Breast epithelium (tissue), 4 donors: ENCODE measurements at places on chromosomes 16 and 17.

- DNase-seq: no peak
Observed at GRCh38 chr16:22272870-22273650, 24.1 kb upstream of the POLR3E start.

DNA sequence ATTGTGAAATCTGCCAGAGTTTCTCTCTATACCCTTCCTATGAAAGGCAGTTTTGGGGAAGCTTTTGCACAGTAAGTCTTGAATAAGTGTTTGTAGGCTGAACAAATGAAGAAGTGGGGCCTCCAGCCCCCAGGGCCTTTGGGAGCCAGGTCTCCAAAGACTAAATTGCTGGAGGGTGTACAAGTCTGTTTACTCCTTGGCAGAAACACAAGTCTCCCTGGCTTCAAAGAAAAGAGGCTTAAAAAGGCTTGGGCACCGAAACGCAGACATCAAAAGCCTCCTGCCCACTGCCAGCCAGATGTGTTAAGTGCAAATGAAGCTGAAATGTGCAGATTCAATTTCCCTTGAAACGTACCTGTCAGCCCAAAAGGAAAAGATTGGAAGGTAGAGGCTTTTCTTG is 146.3 kb downstream of the TMEM132E start:
- DNase-seq: no peak

- DNase-seq: no peak
Observed at GRCh38 chr16:86110134-86110533, 211.2 kb downstream of the IRF8 start.

DNA sequence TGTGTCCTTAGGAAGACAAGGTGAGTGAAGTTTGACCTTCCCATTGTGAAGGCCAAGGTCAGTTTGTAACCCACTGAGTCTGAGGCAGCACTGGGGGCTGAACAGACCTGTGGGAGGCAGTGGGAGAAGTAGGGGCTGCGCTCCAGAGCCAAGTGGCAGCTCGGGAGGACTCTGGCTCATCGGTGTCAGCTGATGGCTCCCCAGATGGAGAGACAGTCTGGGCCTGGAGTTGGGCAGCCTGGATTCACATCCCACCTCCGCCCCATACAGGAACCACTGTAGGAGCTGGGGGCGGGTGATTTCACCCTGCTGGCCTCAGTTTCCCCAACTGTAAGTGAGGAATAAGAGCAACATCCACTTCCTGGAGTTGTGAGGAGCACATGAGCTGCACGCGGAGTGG is 128.4 kb downstream of the FOXL1 start:
- no peak for DNase-seq

DNA sequence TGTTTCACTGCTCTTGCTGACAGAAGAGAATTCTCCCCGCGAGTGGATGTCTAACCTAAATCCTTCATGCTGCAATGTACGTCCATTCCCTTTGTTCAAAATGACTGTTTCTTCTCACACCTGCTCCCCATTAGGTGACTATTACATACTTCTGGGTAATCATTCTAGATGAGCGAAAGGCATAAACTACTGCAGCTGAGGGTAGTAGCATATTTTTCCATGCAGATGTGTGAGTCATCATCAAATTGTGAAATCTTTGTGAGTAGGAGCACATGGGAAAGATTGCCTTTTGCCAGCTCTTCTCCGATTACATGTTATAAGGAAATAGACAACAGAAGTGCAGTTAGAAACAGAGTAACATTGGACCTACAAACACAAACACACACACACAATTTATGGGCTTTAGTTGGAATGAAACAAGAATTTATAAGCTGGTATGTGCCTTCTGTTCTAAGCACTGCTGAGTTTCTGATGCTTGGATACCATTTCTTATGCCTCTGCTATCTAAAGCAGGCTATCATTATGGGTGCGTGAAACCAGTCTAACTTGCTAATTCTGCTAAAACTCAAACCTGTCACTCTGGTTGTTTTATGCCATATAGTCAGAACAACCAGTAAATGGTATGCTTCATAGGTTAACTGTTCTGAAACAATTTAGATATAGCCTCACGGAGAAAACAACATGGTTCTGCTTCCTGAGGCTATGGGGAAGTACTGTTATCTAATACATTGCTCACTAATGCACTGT is 346.9 kb upstream of the PSMD7 start:
- DNase-seq: no peak

GRCh38 chr17:75913537-75914210 is 9.0 kb upstream of the MRPL38 start:
- no peak for DNase-seq

GRCh38 chr16:10206215-10206614 is 24.0 kb upstream of the GRIN2A start:
- DNase-seq: no peak

DNA sequence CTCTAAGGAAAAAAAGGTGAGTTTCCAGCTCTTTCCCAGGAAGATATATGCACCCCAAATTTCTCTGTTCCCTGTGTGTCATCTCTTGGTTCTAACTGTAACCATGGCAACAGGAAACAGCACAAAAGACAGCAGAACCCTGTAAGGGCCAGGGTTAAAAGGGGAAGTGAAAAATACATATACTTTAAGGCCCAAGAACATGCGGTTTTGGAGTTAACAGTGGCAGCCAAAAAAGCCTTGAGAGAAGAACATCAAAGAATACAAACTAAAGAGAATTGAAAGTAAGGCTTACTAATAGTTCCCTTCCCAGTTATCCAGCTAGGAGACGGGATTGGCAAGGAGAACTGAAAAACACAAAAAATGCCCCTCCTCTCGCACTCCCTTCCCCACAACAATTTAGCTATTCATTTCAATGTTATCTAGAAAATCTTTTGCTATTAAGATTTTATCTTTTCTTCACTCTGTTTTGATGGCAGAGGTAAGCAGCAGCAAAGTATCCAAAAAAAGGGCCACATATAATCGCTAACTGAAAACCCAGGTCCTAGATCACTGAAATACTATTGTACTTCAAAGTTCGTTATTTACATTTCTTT is 1.5 kb downstream of the SPOP start:
- no peak for DNase-seq

- no peak for DNase-seq
Observed at GRCh38 chr16:11135464-11135973, 120.5 kb downstream of the SOCS1 start.

DNA sequence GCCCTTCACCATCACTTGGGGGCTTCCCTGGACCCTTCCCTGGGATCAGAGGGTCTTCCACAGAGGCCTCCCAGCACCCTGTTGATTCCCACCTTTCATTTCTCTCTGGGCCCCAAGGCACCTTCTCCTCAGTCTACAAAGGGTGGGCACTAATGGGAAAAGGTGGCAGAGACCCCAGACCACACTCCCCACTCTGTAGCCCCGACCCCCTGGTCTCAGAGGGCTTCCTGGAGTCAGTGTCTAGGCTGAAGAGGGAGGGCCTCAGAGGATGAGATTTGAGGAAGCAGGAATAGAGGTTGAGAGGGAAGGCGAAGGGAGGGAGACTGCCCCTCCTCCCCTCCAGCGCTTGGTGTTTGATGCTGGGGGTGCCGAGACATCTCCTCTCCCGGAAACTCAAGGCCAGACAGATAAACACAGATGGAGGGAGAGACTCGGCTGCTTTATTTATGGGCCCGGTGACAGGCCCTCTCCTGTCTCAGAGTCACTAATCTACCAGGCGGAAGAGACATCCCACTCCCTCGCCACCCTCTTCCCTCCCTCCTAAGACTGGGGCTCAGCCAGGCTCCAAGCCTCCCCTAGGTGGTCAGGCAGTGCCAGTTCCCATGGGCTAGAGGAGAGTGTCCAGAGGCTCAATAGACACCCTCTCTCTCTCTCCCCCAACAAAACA is 18.5 kb upstream of the SP2 start:
- DNase-seq: no peak

GRCh38 chr16:86317813-86318650 is 192.3 kb upstream of the FOXF1 start:
- DNase-seq: no peak

DNA sequence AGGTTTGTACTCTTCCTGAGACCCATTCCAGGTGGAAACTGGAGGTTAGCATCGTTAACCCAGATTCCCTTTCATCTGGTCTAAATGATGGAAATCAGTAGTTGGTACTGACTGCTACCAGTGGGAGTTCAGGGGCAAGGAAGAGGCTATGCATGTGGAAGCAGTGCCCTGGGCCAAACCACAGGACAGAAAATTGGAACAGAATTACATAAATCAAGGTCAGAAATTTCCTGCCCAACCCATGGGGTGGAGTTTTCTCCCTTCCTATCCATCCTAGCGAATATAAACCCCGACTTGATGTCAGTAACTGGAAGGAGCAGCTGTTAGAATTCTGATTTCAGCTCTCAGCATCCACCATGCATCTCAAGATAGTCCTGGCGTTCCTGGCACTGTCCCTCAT is at the start of gene AOC2:
Gene AOC2, plus strand, starts transcription at position 310 of the 400 bp plus-strand sequence. Its CDS starts 47 bp downstream, at position 357.
- no peak for DNase-seq

- DNase-seq: no peak
Observed at GRCh38 chr16:30794634-30795033, 7.6 kb upstream of the ZNF629 start.

GRCh38 chr17:80884811-80885210 is 106.8 kb upstream of the CHMP6 start:
- DNase-seq: no peak

- no peak for DNase-seq
Observed at GRCh38 chr16:80586476-80586875, 45.7 kb downstream of the DYNLRB2 start.

DNA sequence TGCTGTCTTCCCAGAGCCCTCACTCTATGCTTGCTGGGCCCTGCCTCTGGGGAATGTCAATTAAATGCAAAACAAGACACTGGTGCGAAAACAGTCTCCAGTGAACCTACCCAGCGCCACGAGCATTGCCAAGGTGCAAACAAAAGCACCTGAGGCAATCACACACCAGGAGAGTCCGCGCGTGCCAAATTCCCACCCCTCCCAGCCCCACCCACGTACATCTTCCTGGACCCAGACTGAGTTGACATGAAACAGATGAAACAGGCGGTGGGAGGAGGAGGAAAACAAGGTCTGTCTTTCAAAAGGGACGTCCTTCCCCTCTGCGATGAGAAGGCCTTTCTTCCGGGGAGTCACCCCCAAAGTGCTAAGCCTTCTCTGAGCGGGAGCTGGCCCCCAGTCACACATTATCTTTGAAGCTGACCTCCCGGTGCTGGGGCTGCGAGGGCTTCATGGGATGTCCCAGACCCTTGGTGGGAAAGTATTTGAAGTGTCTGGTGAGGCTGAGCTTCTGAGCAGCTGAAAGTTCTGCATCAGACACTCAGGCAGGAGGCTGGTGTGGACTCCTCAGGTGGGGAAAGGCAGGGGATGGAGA is 200.4 kb downstream of the AXIN2 start:
- no peak for DNase-seq

- DNase-seq: no peak
Observed at GRCh38 chr17:30541802-30542201, 64.6 kb downstream of the GOSR1 start.

DNA sequence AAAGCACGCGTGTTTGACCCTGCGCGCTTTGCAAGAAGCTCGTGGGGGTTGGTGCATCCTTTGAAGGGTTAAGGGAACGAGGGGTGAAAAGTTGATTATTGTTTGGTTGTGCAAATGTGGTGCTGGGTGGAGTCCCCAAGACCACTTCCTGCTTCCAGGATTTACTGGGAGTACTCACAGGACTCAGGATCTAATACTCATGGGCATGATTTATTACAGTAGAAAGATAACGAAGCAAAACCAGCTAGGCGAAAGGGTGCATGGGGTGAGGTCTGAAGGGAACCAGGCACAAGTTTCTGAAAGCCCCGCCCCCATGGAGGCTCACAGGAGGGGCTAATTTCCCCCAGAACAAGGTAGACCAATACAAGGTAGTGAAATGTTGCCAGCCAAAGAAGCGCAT is 58.8 kb downstream of the RPTOR start:
- DNase-seq: no peak

DNA sequence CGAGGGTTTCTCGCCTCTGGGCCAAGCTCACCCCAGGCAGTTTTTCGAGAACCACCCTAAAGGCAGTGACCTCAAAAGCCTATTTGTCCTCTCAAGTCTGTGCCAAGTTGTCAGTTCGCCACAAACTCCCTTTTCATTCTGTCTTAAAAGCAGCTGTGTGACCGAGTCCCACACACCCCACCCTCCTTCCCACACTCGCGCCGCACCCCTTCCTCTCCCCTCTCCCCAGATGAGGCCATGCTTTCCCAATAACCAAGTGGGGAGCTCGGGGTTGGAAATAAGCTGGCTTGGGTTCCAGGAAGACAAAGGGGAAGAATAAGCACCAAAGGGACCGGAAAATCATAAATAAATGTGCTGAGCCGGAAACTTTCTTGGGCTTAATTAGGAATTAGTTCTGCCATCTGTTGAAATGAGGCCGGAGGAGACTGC is 36.7 kb downstream of the GRIN2C start:
- DNase-seq: no peak

DNA sequence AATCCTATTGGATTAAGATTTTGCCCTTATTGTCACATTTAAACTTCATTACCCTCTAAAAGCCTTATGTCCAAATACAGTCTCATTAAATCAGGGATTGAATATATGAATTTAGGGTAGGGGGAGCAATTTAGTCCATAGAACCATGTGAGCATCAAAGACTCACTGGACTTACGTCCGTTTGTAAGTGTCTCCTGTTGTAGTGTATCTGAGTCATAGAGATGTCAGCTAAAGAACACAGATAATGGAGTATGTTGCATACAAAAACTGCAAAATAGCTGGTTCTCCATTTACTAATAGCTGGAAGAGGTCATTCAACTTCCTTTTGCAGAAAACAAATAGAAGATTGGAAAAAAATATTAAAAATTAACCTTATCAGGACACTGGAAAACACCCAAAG is 599.1 kb upstream of the SOX9 start:
- no peak for DNase-seq

DNA sequence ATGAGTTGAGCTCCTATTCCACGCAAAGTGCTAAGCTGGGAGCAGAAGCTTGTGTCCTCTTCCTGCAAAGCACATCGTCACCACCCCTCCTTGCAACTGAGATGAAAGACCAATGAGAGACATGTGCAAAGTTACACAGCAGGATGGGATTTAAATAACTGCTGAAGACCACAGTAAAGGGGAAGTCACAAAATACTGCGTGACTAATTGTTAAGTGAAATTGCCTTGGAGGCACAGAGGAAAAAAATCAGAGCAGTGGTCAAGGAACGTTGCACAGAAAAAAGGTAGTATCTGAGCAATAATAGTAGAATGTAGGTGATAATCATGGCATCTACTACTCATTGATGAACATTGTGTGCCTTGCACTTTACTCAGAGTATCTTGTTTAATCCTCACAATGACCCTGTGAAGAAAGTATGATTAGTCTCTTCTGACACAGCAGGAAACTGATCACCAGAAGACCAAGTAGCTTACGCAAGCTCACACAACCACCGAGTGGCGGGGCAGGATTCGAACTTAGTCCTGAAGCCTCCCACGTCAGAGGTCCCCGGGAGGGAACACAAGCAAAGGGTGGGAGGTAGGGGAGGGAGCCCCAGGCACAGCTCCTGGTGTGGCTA is 15.4 kb upstream of the MYO18A start:
- DNase-seq: no peak
